ENCODE measurements at places on chromosomes 1 and 21.

DNA sequence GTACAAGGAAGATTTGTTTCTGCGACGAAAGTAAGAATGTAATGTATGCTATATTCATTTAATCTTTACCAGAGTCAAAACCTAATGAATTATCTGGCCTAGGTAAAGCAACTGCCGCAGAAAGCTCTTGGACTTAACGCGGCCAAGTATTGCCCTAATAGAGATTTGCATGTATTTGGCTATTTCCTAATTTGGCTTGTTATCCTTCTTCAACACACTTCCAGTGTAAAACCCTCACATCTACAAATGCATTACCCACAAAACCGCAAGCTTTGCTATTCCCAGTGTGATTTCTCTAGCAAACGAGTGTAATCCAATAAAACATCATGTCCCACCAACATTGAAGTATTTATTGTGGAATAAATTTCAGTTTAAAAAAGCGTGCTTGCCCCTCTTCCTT lies 123.8 kb upstream of the LMO4 start:
- no peak for DNase-seq

DNA sequence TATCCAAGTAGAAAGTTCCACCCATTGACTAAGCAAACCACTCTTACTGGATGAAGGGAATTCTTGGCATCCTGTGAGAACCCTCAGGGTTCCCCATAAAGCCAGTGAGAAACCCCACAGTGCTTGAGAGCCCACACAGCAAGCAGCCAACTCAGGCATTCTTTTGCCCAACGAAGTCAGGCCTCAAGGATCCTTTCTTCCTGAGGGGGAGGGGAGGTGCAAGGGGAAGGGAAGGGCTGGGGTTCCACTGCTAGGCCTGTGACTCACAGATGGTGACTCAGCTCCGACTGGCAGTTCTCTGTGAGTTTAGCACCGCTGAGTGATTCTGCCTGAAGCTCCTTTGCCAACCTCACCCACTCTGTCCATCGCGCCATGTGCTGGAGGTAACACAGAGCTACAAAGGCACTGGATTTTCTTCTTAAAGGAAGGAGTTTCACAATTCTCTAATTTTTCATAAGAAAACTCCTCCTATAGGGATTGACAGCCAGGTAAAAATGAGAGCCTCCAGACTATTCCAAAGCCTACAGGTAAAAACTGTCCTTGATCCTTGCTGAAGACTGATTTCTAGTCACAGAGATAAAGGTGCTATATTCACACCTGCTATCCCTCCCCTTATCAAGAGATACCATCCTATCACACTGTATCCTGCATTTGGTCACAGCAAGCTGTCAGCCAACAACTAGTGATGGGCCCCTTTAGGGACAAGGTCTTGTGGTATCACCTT lies 4.8 kb downstream of the ENO1 start:
- DNase-seq = peak; percentile 98

GRCh38 chr1:159779403-159779851 lies 1.3 kb upstream of the DUSP23 start:
- peak; percentile 76 for DNase-seq

DNA sequence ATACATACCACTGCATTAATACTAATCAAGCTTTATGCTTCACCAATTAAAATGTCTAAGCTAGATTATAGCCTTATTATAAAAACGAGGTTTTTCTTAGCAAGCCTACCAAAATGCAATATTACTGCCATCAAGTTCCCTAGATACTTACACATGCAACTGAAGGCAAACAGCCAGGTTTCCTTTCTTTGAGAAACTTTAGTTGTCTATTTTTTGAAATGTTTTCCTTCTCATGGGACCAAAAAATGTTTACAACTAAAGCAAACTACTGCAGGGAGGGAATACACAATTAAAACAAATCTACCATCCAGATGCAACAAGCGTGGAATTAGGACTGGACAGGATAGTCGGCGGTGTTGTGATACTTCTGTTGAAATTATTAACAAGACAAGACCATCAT lies 1.3 kb downstream of the ZNF644 start:
- DNase-seq = no peak

DNA sequence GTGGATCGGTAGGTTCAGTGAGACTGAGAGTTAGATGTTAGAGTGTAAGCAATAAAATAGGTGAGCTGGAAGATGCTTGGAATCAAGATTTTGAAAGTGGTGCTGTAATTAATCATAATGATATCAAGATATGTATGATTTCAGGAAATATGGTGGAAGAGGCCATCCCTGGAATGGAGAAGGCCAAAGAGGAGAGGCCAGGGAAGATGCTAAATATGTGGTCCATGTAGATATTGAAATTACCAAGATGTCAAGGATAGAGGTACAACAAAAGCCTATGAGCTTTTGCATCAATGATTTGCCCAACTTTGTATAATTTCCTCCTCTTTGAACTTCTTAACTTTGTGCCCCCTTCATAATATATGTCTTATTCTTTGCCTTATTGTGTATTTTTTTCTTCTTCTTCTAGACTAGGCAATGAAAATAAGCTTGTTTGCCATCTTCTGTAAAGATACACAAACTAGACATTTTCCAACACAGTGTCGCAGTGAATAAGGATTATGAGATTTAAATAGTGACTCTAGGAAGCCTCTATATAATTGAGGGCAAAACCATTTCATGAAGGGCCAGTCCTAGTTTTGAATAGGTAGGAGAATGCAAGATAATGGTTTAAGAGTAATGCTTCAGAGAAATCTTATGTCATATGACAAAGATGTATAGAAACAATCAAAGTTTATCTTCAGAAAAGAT lies 8.9 kb downstream of the PTGS2 start:
- DNase-seq = no peak

DNA sequence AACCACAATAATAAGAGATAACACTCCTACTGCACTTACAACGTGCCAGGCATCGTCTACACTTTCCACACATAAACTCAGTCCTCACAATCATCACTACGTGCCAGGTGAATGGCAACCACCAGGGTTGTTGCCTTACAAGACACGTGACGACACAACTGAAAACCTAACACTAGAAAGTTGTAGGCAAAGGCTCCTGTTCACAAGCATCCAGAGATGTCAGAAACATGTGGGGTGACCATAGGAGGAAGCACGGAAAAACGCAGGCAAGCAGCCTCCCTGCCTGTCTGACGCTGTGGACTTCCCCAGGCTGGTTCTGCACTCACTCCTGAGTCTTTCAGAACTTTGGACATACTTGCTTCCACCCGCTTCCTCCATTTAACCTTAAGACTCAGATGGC lies 7.0 kb downstream of the CAPZB start:
- no peak for DNase-seq

DNA sequence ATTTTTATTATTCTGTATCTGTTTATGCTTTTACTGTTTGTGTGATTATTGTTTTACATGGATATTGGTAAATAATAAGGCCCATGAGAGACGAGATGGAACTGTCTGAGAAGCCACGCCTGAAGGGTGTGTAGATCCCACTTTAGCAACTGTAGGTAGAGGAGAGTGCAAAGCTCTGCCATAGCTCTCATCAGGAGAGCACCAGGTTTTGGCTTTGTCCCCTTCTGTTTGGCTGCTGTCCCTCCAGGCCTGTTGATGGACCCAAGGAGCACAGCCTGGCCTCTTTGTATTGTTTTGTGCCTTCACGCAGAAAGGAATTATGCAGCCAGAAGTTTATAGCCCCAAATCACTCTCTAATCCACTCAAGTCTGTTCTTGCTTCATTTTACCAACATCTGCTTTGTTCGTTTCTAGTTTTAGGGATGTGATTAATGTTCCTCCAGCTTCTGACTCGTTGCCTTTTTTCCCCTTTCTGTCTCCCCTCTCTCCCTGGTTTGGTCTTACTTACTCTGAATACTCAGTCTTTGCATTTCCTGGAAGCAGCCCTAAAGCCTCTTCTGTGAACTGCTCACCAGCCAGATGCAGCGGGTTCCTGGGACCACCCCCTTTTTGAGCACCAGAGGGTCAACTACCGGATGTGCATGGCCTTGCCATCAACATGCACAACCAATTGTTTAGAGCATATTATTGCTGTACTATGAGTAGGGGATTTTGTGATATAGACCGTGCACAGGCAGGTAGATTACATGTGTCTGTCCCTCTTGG lies 127.3 kb downstream of the HHAT start:
- DNase-seq = no peak

- peak; percentile 3 for DNase-seq
These were observed 49.7 kb downstream of the PRPF38A start for GRCh38 chr1:52454127-52454526.

DNA sequence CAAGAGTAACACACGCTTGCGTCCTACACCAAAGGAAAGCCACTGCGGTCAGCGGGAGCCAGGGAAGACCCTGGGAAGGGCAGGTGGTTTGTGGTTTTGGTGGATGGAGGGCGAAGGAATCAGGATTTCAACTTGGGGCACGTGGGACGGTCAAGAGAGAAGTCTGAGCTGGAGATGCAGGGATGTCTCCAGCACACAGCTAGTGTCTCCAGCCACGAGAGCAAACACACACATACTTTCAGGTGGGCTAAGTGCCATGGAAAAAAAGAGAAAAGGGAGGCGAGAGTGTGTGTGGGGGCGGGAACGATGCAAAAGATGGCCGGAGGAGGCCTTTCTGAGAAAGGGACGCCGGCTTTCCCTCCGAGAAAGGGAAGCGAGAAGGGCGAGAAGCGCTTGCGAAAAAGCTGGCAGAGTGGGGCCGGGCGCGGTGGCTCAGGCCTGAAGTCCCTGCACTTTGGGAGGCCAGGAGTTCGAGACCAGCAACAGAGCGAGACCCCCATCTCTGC lies 1.4 kb upstream of the SRRM1 start:
- peak; percentile 29 for DNase-seq

- DNase-seq = no peak
These were observed 33.8 kb upstream of the RIPK4 start for GRCh38 chr21:41800425-41801320.

- DNase-seq = peak; percentile 68
These were observed 30.6 kb upstream of the CTPS1 start for GRCh38 chr1:40948741-40949443.

GRCh38 chr1:233512538-233512937 lies 101.4 kb upstream of the KCNK1 start:
- DNase-seq = no peak

- no peak for DNase-seq
These were observed 3.5 kb upstream of the RAP1A start for GRCh38 chr1:111615870-111616715.
